ENCODE measurements at places on chromosomes 3 and 15. TPM values are rescaled to one million over a fixed set of nuclear protein-coding genes. Genes with fewer than 3 reads are reported as not detected.

DNA sequence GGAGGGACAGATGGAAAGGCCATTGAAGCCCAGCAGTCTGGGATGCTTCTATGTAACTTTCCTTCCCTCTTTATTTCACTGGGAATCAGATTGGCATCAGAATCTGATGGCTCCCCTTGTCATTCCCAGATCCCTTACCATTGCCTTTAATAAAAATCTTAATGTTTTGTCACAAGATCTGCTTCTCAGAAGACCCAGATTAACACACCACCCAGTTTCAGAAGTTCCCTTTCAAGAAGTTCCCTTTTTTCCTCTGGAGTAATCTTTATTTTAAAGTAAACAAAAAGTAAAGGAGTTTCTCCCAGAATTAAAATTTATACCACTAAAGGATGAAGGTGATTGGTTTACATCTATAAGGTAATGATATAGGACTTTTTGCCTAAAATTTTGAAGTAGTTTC is 76.4 kb downstream of the UBR1 start:
- H3K4me1 ChIP-seq = no peaks in the 10 kb centered on the region
- no peaks in the 10 kb centered on the region for H3K27me3 ChIP-seq
- H3K4me3 ChIP-seq = no peak overlapping the region
- no peak for DNase-seq

DNA sequence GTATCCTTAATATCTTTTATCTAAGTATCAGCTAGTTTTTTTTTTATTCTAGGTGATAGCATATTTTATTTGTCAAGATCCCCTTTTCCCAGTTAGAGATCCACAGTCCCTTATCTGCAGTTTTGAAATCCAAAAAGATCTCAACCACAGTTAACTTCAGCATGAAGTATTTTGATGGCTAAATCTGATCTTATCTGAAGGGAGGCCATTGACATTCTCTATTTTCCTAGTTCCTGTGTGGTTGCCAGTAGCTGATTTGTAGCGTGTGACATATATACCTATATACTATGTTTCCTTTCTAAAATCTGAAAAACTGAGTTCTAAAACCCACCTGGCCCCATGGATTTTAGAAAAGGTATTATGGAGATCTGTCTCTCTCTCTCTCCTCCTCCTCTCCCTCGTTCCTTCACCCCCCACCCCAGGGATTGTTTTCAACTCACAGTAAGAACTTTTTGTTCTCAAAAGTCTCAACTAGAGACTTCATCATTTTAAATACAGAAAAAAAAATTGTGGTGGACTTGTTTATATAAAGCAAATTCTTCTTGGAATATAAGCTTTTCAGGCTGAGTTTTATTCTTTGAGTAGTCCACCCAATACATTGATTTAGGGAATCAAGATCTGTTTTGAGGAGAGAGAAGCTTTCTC is 12.3 kb downstream of the TCF12 start:
- H3K27me3 ChIP-seq = no peaks in the 10 kb centered on the region
- H3K36me3 ChIP-seq = 0 out of 2 replicates have a peak, but pooled peaks cover 2% of the 10 kb centered on the region
- peaks cover 28% of the 10 kb centered on the region for H3K4me1 ChIP-seq

DNA sequence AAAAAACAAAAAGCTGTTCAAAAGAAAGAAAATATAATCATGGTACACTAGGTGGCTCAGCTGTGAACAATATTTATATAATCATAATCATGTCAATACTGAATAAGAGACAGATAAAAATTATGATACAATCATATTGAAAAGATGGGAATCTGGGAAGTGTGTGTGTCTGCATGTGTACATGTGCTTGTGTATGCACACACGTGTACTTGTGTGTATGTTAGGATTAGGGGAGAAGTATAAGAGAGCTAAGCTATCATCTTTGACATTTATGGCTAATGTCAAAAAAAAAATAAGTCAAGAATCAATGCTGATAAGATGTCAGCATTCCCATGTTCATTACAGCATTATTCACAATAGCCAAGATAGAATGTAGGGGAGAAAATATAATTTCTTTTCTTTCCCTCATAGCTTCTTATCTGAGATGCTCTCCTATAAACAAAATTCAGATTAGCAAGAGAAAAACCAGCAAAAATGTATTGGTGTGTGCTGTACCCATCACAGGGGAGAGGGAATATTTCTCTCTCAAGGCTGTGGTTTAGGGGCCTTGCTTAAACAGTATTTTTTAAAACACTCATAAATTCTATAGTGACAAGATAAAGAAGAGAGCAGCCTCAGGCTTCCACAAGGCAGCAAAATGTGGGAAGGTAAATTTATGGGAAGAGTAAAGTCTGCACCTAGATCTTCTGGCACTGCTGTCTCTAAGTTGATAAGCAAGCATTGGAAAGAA is 63.4 kb upstream of the ITGA11 start:
- no peak overlapping the region for H3K4me3 ChIP-seq
- H3K27ac ChIP-seq = no peak overlapping the region
- no peaks in the 10 kb centered on the region for H3K27me3 ChIP-seq
- H3K4me1 ChIP-seq = no peaks in the 10 kb centered on the region

Gene FSIP1
- total RNA-seq = 2.1 TPM

Gene KBTBD13
- total RNA-seq = not detected

DNA sequence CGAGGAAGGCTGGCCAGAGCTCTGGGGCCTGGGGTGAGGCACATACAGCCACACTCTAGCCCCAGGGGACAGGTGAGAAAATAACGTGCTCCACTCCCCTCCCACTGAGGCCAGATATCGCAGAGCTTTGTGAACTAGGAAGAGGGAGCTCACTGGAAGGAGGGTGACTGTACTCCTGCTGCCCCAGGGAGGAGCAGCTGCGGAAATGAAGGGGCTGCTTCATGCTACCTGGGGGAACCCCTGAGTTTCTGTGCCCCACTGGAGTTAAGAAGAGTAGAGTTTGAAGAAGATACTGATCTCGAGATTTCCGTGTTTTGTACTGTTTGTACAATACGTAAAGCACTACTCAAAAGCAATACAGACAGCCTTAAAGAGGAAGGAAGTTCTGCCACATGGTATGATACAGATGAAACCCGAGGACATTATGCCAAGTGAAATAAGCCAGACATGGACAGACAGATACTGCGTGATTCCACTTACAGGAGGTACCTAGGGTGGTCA is 44.6 kb downstream of the CMTM6 start:
- peaks cover 38% of the 10 kb centered on the region for H3K4me1 ChIP-seq
- no peak overlapping the region for H3K4me3 ChIP-seq
- peaks cover 5% of the 10 kb centered on the region for H3K36me3 ChIP-seq
- DNase-seq = no peak
- no peaks in the 10 kb centered on the region for H3K27me3 ChIP-seq
- 0 out of 2 replicates have a peak overlapping the region, but pooled peaks have one; percentile 69 for H3K27ac ChIP-seq

Data from GM23338 (cell line).